ENCODE measurements at places on chromosomes 16 and 17.

GRCh38 chr16:81530814-81531213 is 86.2 kb downstream of the CMIP start:
- DNase-seq, result no peak

- no peak for DNase-seq
Measured at GRCh38 chr17:21239680-21240368, 13.4 kb downstream of the NATD1 start.

- DNase-seq, result no peak
Measured at GRCh38 chr17:60473788-60474187, 51.5 kb downstream of the CHCT1 start.

GRCh38 chr17:62715882-62716390 is 88.5 kb downstream of the MRC2 start:
- no peak for DNase-seq

DNA sequence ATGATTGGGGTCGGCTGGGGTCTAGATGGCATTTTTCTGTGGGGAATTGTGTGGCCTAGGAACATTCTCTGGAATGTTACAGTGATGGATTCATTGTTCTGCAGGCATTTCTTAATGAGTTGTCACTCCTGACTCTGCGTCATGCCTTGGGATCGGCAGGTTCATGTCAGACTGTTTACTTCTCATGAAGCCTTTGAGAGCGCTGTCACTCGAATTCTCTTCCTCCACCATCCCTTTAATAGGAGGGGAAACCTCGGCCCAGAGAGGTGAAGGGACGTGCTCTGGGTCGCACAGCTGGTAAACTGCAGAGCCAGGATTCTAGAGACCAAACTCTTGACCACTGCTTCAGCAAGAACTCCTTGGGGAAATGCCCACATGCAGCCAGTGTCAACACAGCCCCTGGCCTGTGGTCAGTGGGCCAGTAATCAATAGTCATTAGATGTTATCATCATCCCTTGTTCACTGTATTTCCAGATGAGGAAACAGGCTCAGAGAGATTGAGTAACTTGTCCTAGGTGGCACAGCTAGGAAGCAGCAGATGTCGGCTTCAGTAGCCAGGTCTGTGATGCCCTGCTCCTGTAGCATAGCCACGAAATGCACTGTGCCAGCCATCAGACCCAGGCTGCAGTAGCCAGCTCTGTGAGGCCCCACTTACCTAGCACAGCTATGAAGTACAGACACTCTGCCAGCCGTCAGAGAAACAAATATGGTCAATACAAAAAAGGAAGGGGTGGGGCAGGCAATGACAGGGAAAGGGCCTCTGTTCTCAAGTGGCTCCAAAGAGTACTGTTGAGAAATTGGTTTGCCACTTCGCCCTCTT is 259.0 kb downstream of the CPPED1 start:
- DNase-seq, result no peak

DNA sequence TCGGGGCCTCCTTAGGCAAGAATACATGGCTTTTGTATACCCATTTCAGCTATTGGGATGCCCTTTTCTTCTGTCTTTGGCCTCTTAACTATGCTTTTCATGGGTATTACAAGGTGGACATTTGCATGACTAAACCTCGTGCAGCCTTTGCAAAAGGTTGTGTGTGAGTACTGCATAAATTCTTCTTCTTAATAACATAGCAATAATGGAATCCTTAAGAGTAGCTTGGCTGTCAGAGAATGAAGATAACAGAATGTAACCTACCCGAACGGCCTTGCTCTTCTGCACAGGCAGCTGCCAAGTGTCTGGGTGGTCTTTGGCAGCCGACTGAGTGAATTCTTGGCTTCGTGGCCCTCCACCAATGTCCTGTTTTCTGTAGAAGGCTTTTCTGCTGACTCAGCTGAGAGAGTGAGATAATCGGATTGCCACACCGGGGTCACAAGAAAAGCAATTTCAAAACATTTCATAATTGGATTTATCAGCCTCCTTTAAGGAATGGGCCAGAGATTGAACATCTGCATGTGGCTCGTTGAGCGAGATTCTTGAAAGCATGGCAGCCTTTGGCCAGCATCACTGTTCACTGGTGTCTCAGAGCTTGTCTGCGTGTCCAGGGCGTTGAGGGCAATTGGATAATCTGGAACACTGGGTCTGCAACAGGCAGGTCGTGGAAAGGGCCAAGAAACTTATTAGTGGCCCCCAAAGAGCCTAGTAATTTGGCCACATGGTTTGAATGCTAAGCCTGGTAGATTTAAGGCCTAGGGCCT is 13.4 kb downstream of the IRF8 start:
- no peak for DNase-seq

DNA sequence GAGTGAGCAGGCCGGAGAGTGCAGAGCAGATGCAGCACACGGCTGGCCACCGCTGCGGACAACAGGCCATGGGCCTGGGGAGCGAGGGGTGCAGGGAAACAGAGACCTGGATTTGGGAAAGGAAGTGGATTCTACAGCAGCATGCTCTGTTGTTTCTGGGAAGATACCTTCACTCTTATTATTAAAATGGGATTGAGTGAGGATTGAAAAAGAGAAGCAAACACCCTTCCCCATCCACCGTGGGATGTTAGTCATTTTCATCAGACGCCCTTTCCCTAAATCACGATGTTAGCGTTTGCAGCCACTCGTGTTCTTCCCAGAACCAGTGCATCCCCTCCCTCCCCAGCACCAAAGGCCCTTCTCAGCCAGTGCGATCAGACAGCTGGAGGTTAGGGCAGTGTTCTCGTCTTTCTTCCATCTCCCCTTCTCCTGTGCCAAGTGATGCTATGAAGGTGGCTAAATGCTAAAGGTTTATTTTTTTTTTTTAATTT is 196.5 kb upstream of the CHMP6 start:
- no peak for DNase-seq

- DNase-seq, result no peak
Measured at GRCh38 chr16:13529193-13529982, 390.6 kb upstream of the ERCC4 start.

DNA sequence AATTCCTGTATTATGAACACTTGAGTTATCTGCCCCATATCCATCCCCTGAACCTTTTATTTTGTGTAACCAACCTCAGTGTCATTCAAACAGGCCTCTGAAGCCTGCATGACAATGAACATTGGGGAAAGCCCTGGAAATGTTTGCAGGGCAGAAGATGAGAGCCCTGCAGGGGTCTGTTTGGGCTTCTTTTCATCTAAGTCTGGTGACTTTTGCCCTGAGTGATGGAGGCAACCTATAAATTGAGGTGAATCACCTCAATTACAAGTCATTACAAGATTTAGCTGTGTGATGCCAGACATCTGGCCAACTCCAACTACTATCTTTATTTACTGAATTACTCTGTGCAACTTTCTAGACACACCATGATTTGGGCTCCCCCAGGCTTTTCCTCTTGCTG is 189.2 kb downstream of the MAF start:
- DNase-seq, result no peak
